ENCODE measurements at places on chromosomes 1 and 21.

DNA sequence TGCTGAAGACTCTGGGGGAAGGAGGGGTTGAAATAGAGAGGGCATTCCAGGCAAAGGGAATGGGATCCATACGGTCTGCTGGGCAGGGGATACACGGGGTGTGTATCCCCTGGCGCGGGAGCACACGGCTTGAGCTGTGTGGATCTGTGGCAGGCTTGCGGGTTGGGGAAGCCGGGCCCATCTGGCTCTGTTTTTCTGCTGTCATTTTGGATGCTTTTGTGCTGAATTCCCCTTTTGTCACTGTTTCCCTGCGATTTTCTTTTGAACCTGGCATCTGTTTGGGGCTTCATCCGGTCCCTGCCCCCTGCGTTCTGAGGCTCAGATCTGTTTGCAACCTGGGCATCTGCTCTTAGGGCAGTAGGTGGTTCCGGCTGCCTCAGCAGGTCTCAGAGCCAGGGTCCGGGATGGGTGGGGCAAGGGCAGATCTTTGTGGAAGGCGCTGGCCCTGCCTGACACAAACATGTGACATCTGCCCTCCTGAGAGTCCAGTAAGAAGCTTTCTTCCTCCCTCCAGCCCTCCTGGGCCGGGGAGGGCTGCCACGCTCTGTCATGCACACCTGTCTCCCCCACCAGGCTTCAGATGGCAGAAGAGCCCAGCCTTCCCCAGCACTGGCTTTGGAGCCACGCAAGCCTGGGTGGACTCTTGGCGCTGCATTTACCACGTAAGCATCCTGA, 84.0 kb downstream of the IGSF21 start:
- no peak for DNase-seq

DNA sequence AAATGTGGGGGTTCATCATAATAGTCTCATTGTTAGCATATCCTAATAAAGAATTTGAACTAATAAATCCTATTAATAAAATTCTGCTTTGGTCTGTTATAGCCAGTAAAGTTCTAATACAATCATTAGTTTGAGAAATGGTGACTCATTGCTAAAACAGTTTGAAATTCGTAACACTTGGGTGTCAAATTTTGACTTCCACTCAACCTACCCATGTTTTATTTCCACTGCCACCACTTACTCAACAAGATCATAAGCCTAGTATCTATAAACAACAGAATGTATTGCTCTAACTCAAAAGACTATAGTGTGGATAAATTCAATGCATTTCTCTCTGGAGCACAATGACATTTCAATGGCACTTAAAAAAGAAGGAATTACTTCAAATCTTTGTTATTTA, 29.1 kb downstream of the LGALS8 start:
- DNase-seq: no peak

- no peak for DNase-seq
Measured at GRCh38 chr1:162753001-162753658, 37.4 kb upstream of the HSD17B7 start.

GRCh38 chr1:203937678-203938330, 76.4 kb downstream of the SNRPE start:
- DNase-seq: peak; percentile 86

DNA sequence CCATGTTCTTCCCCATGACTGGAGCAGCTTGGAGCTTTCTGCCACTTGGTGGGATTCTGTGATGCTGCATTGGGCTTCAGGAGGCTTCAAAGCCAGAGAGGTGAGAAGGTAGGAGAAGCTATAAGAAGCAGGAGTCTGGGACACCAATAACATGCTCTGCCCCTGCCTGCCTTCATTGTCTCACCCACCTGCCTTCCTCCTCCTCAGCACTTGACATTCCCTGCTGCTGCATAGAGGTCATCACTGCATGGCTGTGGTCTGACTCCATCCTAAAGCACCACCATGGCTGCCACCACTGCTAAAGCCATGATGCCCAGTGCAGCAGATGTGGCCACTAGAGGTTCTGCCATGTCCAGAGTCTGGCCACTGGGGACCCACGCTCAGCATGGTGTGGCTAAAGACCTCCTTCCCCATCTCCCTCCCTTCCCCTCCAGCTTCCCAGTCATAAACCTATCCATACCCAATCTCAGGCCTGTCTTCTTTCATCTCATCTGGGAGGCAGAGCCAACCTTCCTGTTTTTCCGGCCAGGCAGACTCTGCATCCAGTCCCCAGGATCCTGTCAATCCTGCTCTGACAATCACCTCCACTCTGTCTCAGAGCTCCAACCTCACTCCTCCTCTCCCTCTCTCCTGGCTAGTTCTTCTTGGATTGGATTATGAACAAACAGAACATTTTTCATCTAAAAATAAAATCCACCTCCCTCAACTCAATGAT, 285.1 kb upstream of the POU3F1 start:
- no peak for DNase-seq

DNA sequence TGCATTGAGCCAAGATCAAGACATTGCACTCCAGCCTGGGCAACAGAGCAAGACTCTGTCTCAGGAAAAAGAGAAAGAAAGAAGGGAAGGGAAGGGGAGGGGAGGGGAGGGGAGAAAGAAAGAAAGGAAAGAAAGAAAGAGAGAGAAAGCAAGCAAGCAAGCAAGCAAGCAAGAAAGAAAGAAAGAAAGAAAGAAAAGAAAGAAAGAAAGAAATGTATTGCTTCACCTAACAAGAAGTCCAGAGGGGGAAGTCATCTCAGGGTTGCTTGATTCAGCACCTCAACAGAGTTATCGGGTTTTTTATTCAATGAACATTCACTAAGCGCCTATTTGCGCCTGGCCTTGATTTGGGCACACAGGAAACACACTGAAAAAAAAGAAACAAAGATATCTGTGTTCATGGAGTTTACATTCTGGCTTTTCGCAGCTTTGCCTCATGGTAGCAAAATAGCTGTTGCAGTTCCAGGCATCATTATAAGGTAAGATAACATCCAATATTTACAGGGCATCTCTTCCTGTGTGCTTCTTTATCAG, 8.2 kb upstream of the RCSD1 start:
- peak; percentile 44 for DNase-seq

DNA sequence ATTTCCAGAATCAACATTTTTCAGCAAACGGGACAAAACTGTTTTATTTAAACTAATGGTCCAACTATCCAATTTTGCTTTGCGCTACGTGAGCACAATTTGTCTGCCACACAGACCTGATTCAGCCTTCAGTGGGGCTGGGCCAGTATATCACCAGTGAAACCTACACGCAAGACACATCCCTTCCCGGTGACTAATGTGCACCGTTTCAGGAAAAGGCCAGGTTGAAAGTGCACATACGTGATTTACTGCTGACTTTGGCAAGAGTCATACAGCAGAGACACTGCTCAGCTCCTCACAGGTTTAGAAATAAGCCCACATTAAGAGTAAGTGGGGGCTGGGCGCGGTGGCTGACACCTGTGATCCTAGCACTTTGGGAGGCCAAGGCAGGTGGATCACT, 5.1 kb upstream of the TMEM51 start:
- DNase-seq: no peak

DNA sequence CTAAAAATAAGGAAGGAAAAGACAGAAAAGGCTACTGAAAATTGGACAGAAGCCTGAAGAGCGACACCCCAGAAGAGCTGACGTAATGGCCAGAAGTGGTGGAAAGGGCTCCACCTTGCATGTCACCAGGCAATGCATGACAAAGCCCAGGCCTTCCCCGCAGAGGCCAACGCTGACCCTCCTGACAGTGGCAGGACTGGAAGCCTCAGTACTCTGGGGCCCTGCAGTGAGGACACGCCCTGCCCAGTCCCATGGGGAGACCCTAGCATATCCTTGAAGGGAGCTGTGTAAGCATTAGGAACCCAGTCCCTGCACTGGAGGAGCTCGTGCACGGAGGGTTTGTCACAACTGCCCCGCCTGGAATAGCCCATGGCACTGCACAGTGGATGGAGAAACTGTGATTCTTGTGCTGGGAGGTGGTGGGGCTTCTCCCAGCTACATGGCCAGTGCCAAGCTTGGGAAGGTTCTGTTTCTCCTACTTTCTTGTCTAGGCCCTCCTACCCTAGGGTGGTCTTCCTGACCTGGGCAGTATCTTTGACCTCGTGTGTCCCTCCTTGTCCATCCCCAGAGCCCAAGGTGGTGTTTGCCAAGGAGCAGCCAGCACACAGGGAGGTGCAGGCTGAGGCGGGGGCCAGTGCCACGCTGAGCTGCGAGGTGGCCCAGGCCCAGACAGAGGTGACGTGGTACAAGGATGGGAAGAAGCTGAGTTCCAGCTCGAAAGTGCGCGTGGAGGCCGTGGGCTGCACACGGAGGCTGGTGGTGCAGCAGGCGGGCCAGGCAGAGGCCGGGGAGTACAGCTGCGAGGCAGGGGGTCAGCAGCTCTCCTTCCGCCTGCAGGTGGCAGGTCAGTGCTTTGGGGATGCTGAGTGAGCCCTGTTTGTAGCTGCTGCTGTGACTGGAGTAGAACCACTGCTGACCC, 60.4 kb downstream of the OBSCN start:
- no peak for DNase-seq
